ENCODE measurements at places on chromosomes 12 and 14. TPM values are rescaled to one million over a fixed set of nuclear protein-coding genes. Genes with fewer than 3 reads are reported as not detected.

The CEBPE gene
- polyA plus RNA-seq: 0.14 TPM

The DAO gene
- polyA plus RNA-seq: not detected

The ATG101 gene
- polyA plus RNA-seq: 32.0 TPM

DNA sequence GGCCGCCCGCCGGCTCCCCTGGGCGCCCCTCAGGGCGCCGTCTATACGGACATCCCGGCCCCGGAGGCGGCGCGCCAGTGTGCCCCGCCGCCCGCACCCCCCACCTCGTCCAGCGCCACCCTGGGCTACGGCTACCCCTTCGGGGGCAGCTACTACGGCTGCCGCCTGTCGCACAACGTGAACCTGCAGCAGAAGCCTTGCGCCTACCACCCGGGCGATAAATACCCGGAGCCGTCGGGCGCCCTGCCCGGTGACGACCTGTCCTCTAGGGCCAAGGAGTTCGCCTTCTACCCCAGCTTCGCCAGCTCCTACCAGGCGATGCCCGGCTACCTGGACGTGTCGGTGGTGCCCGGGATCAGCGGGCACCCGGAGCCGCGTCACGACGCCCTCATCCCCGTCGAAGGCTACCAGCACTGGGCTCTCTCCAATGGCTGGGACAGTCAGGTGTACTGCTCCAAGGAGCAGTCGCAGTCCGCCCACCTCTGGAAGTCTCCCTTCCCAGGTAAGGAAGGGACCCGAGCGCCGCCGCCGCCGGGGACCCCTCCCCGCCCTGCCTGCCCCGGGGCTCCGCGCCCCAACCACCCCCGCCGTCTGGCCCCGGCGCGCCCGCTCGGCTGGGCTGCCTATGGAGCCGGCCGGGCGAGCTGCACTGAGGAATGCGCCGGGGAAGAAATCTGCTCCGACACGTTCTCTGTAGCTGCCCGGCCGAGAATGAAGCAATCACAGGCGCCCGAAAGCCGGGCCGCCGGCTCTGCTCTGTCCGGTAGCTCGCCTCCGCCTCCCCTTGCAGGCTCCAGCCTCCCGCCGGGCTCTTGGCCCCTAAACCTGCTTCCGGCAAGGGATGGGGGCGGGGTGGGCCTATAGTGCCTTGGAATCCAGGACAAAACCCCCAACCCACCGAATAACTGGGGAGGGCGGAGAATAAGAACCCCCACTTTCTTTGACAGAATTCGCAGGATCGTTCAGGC, 794 bp downstream of the HOXC13 start:
- no peak for DNase-seq

DNA sequence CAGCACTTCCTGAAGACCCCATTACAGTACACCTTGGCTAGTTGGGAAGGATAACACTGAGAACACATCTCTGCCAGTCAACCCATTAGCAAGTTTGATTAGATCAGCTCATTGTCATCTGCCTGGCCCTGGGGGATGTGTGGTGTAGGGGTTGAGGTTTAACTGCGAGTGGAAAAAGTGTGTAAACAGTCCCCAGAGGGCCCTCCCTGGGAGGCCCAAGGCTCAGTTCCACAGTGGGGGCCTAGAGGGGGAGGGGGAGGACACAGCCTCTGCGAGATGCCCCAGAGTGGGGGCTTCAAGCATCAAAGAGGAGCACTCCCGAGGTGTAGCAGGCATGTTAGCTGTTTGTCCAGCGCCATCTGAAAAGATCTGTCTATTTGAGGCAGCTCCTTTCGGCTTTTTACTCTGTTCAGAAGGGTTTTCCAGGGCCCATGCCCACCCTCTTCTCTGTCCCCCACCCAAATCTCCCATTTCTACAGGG, 344 bp downstream of the LPAR5 start:
- no peak for DNase-seq

- DNase-seq: no peak
Observed at GRCh38 chr12:27667540-27667939, 28.7 kb upstream of the REP15 start.

All from muscle of arm (tissue), 14 donors.